ENCODE measurements at places on chromosomes 3 and 15.

DNA sequence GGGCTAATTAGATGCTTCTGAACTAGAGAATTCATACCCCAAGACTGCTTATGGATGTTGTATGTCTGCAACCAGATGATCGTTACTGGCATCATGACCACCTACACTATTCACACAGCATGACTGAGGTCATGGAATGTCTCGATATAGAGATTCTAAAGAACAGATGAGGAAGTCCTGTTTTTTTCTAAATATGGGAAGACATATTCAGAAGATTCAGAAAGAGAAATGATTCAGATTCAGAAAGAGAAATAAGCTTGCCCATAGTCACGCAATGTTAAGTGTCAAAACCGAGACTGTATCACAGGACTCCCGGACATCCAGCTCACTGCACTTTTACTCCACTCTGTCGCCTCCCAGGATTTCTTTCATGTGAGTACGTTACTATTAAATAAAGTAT is 136.2 kb downstream of the TPRG1 start:
- no peak for DNase-seq

GRCh38 chr3:56060521-56061278 is 407.6 kb downstream of the ERC2 start:
- no peak for DNase-seq

DNA sequence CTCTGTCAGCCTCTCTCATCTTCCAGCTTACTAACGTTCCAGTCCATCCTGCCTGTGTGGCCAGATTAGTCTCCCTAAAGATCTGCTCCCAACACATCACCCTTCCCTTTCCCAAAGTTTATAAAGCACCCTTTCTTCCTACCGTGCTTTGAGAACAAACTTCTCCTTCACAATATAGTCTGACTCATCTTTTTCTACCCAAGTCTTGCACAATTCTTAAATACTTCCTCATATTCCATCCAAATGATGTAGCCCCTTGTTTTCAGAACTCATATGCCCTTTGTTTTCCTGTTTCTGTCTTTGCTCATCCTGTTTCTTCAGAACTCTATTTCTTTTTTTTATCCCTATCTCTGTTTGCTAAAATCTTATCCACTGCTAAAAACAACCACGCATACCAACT is 326.8 kb downstream of the MFSD1 start:
- DNase-seq, result peak; percentile 72

DNA sequence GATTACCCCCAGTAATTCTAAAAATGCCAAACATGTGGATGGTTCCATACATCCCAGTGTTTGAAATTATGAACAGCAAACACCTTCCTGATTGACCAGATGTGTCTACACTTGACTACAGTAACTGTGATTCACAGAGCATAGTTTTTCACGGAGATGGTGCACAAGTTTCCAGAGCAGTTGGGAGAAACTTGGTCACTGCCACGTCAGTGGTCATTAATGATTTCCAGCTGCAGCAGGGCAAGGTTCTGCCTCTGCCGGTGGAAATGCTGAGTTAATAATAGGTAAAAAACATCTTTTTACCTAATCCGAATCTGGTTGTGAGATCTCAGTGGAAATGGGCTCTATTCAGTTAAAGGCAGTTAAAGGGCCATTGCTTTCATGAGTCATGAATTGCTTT is 154.1 kb upstream of the FEZF2 start:
- DNase-seq, result peak; percentile 35

- DNase-seq, result peak; percentile 96
Measured at GRCh38 chr15:81189583-81190283, 6.9 kb upstream of the IL16 start.

DNA sequence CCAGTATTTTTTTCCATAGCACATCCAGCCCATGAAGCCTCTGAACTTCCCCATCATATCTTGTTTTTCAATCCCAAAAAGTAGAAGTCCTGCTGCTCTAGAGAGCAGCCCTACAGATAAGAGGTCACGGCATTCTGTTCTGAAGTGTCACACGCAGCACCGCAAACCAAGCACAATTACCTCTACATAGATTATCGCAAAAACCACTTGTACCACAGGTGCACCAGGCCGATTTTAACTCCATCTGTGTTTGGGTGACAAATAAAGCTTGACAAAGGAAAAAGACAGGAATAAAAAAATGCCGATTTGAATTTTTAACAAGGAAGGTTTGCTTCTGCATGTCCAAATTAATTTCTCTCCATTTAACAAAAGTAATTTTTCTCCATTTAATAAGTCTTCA is 113.7 kb downstream of the MYO5A start:
- DNase-seq, result no peak

DNA sequence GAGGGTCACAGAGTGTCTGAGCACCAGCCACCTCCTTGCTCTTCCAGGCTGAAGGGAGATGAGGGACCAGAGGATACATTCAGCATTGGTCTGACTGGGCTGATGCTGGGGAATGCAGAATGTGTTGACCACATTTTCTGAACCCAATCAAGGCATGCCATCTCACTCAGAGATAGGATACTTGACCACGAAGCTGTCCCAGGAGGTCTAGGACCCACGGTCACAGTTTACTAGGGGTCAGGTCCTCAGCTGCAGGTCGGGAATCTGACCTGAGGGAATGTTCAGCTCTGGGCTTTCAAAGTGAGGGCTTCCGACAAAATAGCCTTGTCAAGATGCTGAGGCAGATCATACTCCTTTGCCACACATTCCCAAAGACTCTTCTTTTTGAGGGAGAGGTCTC is 19.6 kb downstream of the PLA2G4E start:
- DNase-seq, result no peak

DNA sequence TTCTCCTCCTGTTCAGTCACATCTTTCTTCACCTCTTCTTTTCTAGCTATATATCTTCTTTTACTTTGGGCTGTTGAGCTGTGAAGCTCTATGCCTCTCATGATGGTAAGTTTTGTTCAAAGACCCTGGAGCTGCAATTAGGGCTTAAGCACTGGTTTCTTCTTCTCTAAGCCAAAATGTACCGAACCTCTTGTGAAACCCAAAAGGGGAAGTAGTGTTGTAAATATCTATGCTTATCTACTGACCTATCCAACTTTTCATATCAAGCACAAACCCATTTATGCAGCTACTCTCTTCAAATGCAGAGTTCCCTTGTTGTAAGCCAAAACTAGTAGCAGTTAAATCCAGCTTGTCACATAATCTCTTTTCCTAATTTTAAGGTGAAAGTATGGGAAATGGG is 123.6 kb upstream of the CD96 start:
- DNase-seq, result no peak

- no peak for DNase-seq
Measured at GRCh38 chr3:154217671-154218070, 96.5 kb downstream of the ARHGEF26 start.

GRCh38 chr3:155876037-155876436 is 5.6 kb downstream of the GMPS start:
- no peak for DNase-seq

DNA sequence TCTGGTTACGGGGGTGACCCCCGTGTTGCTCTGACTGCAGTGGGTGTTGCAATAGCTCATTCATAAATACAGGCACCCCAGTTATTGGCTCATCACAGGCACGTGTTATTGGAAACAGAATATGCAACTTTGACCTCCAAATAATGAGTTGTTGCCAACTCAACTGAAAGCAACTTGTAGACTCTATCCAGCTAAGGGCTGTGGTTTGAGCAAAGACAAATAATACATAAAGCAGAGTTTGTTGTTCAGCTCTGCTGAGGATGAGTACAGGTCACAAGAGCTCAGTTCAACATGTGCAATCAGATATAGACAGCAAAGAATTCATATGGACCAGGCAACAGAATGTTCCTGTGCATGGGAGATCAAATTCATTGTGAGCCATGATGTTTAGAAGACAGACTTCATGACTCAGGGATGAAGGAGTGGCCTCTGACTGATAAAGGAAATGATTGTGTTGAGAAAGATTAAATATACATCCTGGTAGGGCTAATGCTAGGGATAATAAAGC is 87.6 kb upstream of the LRIG1 start:
- peak; percentile 69 for DNase-seq

DNA sequence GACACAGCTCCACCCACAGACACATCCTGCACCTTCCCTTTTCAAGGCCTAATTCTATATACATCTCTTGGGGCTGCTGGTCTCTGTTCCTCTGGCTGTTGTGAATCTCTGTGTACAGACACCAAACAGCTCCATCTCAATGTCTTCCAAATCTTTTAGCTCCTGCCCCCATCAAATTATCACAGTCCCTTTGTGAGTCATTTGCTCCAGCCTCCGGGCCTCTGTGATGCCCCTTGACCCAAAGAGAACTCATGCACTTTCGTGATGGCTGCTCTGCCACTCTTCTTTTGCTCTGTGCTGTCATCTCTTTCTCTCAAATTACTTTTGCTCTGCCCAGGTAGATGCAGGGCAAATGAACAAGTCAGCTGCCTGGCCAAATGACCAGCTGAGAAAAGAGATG is 369.0 kb upstream of the CDIN1 start:
- DNase-seq, result no peak

GRCh38 chr3:128854475-128854874 is 24.9 kb upstream of the ACAD9 start:
- DNase-seq, result no peak

GRCh38 chr3:15892311-15893227 is 94.8 kb upstream of the ANKRD28 start:
- peak; percentile 44 for DNase-seq

GRCh38 chr15:45307230-45307924 is 55.3 kb downstream of the SLC28A2 start:
- peak; percentile 52 for DNase-seq

DNA sequence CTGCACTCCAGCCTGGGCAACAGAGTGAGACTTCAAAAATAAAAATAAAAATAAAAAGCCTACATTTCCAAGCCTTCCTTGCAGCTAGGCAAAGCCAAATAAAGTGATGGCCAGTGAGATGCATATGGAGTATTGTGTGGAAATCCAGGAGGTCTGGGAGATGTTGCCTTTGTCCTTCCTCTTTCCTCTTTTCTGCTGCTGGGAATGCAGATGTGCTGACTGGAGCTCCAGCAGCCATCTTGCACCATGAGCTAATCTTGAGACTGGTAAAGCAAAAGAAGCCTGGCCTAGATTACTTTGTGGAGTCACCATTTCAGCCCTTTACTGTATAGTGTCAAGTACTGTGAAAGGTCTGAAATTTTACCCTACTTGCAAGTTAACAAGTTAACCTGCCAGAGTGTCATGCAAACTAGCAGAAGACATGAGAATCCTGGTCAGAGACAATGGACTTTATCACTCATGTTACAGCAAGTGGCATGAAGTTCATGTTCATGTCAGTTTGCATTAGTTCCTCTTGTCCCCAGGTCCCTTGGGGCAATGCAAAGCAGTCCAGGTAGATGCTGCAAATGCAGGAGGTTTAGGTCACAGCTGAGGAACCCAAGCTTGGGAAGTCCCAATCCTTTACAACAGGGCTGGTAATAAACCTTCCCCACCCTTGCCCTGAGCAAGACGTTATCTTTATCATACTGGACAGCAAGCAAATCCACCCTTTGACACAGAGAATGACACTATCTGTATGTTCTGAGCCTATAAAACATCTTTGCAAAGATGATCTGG is 103.1 kb downstream of the TLE3 start:
- DNase-seq, result no peak

GRCh38 chr3:66302288-66302687 is 81.5 kb downstream of the SLC25A26 start:
- DNase-seq, result no peak

- DNase-seq, result no peak
Measured at GRCh38 chr15:45180201-45180600, 7.6 kb downstream of the SHF start.

- no peak for DNase-seq
Measured at GRCh38 chr3:184322731-184323487, 8.5 kb downstream of the EIF4G1 start.

DNA sequence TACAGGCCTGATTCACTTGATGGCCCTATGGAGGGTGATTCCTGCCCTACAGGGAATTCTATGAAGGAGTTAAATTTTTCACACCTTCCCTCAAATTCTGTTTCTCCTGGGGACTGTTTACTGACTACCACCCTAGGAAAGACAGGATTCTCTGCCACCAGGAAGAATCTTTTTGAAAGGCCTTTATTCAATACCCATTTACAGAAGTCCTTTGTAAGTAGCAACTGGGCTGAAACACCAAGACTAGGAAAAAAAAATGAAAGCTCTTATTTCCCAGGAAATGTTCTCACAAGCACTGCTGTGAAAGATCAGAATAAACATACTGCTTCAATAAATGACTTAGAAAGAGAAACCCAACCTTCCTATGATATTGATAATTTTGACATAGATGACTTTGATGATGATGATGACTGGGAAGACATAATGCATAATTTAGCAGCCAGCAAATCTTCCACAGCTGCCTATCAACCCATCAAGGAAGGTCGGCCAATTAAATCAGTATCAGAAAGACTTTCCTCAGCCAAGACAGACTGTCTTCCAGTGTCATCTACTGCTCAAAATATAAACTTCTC is 43.6 kb downstream of the BLM start:
- no peak for DNase-seq

DNA sequence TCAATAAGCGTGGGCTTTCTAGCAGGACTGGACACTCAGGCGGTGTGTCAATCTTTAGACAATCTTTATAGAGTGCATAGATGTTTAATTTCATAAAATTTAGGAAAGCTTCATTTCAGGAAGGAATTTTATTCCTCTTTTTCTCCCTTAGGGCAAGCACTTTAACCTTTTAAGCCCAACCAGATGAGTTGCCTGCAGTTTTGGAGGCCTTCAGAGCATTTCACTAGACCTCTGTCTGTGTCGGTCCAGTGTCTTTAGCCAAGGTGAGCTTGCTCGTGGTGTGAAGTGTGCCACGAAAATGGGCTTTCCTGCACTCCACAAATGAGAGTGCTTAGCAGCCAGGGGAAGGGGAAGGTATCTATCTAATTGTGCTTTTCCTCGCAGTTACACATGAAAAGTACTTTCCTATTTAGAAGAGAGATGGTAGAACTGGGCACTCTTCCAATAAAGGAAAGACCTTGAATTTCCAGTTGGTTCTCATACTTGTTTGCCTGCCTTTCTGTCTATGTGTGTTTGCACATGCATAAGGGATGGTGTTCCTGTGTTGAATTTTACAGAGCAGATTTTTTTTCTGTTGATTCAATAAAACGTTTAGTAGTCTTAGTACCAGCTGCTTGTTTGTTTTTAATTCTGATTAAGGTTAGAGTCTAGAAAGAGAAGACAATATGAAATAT is 53.6 kb downstream of the FEZF2 start:
- DNase-seq, result no peak

DNA sequence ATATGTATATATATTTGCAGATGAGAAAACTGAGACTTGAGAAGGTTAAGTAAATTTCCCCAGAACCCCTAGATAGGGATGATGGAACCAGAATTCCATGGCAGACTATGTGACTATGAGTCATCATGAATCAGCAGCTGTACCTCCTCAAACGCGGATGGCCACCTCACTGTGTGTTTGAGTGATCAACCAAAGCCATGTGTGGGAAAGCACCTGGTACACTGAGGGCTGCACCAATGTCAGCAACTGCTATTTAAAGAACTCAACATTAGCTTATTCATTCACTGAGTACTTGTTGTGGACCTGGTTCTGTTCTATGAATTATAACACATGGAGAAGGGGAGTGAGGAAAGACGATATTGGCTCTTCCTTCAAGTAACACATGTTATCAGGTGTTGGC is 377.0 kb downstream of the GAP43 start:
- DNase-seq, result peak; percentile 92

GRCh38 chr3:122183893-122184590 is 574 bp downstream of the CASR start:
- DNase-seq, result no peak

GRCh38 chr3:108486941-108487340 is 23.5 kb downstream of the MYH15 start:
- peak; percentile 40 for DNase-seq
